ENCODE measurements at places on chromosomes 3 and 15.

GRCh38 chr3:106620646-106621045 is 751.8 kb upstream of the CBLB start:
- no peak for DNase-seq

GRCh38 chr3:124563376-124563775 is 166.9 kb upstream of the UMPS start:
- no peak for DNase-seq

DNA sequence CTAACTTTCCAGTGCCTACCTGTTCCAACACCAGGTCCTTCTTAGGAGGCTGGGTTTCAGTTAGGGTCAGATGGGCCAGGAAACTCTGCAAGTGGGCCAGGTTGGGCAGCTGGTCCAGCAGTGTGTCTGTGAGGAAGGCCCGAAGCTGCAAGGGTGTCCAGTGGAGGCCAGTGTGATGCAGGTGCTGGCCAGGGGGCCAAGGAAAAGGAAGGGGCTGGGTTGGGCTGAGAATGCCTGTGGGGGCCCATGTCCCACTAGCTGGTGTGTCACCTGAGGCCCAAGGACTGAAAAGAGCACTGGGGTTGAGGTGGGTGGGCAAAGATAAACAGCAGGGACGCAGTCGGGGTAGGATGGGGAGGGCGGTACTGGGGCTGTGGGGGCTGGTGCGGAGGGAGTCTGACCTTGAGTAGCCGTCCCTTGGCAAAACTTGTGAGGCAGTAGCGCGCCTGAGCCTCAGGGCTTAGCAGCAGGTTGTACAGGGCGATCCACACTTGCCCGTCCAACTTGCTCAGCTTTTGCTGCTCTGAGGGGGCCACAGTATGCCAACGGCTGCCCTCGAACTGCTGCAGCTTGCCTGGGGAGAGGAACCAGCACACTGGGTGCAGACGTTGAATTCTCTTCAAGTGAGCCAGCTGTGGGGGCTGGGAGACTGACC is 1.5 kb upstream of the RASSF1 start:
- no peak for DNase-seq

- DNase-seq = no peak
Measured at GRCh38 chr3:3998140-3998922, 199.1 kb downstream of the LRRN1 start.

GRCh38 chr3:197737319-197737649 is 580 bp upstream of the RUBCN start:
- no peak for DNase-seq

GRCh38 chr3:44011680-44012079 is 230.0 kb upstream of the TOPAZ1 start:
- no peak for DNase-seq

DNA sequence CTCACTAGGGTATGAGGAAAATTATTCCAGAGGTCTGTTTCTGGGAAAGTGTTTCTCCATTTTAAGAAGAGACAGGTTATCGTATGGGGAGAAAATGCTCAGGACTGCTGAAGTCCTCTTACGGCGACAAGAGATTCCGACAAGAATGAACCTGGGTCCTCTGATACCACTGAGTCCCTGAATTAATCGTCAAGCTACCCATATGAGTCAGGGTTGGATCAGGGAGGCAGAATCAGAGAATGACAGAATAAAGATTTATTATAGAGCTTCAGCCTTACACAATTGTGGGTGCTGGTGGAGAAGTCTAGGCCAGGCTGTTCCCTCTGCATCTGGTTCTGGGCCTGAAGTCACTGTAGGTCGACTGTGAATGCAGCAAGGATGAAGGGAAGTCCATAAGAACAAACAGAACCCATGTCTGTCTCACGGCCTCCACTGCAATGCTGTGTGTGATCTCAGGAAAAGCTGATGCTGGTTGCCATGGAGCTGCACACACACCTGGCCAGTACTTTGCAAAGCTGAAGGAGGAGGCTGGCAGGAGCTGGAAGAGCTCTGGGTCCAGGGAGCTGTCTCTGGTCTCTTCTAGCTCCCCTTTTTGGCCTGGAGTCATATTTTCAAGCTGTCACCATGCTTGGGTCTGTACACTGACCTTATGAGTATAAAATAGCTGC is 83.9 kb downstream of the HHLA2 start:
- no peak for DNase-seq

- DNase-seq = no peak
Measured at GRCh38 chr3:150385296-150386242, 22.5 kb upstream of the TSC22D2 start.

GRCh38 chr3:42914771-42915515 is 9.0 kb downstream of the ZNF662 start:
- no peak for DNase-seq

DNA sequence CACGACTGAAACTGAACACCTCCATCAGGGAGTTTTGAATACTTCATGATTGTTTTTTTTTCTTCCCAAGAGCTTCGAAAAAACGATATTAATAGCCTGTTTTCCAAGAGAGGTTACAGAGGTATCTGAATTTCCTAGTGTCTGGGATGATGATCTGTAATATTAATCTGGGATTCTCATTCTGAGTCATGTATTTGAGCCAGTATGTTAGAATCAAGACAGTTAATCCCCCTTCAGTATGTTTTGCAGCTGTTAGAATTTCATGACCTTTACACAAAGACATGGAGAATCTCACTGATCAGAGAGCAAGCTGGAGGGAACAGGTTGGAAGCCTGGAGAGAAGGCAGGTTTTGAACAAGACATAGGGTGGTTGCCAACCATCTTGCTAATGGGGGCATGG is 234.5 kb upstream of the GAP43 start:
- DNase-seq = no peak

GRCh38 chr3:30630238-30631030 is 24.0 kb downstream of the TGFBR2 start:
- no peak for DNase-seq

DNA sequence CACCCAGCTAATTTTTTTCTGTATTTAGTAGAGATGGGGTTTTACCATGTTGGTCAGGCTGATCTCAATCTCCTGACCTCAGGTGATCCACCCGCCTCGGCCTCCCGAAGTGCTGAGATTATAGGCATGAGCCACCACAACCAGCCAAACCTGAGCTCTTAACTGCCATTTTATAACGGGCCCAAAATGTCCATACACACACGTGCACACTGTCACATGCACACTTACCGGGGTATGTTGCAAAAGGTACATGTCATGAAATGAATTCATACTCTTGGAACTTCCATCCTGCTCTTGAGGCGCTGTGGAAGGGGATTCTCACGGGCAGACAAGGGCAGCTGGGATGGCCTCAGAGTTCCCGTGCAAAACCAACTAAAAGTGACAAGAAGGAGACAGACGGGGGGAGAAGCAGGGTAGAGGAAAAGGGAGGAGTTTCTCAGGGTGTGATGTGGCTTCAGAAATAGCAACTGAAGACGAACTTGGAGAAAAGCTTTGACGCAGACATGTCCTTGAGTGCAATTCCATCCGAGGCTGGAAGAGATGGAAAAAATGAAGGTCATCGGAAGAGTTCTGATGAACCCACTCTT is 110.9 kb downstream of the BDH1 start:
- no peak for DNase-seq

DNA sequence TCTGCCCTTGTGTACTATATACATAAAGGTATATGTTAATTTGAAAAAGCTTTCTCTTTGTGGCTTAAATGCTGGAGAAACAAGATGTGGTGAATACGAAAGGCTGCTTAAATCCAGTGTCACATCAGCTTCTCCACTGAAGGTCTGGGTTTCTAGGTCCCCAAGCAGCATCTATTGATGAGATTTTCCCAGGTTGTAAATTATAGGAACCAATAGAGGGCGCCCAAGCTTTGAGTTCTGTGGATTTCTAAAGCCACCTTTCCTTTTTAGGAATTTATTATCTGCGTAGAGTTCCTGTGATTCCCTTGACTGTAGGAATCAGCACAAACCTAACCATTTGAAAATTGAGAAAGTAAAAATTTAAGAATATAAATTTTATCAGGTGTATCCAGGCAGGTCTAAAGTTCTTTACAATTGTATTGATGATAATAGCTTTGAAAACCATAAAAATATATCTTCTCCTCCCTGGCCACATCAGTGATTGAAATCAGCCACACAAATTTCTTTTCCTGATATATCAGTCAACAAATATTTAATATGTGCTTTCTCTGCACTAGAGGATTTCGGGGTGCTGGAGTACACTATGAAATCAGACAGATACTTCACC is 88.3 kb upstream of the ADAMTSL3 start:
- DNase-seq = no peak

DNA sequence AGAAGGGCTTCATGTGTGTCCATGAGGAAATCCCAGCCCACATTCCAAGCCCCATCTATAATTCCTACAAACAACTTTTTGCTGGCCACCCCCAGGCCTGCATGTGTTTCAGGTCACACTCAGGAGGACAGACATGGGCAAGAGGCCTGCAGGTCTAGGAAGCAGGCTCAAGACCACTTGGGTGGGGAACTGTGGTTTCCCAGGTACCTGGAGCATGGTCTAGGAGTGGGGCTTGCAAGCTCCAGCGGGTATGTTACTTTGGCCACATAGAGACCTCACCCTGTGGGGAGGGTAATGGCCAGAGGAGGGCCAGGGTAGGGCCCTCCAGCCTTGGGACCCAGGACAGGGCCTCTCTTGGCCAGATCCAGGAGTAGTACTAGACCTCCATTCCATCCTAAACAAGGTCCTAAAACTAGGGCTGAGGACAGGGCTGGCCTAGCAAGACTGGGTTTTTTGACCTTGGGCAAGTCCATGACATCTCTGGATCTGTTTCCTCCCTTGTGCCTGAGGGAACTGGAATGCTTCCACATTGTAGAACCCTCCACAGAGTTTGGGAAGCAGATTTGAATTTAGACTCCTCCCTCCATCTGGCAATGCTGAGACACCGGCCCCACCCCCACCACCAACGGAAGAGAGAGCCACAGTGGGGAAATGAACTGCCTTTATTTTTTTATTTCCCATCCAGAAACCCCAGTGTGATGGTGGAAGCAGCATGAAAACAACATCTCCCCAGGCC is 22.3 kb downstream of the EAF1 start:
- DNase-seq = no peak

GRCh38 chr3:42002790-42003189 is 40.9 kb upstream of the ULK4 start:
- DNase-seq = no peak

DNA sequence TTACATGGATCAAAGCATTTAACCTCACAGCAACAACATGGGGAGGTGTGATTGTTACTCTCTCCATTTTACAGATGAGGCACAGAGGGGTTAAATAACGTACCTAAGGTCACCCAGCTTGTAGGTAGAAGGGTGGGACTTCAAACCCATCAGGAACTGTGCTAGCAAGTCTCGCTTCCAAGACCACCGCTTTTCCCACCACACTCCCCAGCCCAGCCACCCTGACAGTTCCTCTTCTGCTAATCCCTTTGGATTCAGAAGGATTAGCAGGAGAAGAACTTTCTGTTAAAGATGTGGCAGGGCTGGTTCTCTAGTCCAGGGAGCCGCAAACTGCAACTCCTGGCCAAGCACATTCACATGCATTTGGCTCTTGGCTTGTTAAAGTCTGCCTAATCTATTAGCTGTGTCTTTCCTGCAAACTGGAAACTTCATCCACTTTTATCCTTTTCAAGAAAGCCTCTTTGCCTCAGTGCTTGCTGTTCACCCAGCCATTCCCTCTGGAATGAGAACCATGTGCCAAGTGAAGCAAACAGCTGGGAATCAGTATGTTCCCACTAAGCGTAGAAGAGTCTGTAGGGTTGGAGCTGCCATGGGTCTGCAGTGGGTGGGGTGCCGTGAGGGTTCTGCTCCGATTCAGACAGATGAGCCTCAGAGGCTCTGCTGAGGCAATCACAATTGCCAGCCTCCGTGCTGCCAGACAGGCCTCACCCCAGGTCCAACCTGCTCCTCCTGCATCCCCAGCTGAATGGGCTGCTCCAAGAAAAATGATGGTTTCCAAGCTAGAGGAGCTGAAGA is 44.6 kb downstream of the POMGNT2 start:
- no peak for DNase-seq

- DNase-seq = no peak
Measured at GRCh38 chr3:126691765-126692164, 12.3 kb upstream of the CHCHD6 start.

GRCh38 chr3:121998030-121998580 is 23.9 kb downstream of the ILDR1 start:
- DNase-seq = no peak

DNA sequence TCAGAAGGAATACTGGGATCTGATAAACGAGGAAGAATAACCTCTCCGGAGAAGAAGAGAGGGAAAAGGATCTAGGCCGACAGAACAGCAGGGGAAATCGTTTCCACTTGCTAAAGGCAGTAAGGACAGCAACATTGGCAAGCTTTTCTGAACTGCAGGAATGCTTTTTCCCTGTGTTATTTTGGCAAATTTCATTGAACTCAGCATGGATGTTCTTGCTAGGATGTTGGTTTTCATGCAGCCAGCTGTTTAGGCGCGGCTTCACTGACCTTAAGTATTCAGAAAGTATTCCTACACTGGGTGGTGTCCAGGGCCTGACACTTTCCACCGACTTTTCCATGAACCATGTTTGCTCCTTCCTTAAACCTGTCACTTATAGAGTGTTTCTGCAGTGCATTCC is 489.7 kb downstream of the CNTN3 start:
- no peak for DNase-seq

DNA sequence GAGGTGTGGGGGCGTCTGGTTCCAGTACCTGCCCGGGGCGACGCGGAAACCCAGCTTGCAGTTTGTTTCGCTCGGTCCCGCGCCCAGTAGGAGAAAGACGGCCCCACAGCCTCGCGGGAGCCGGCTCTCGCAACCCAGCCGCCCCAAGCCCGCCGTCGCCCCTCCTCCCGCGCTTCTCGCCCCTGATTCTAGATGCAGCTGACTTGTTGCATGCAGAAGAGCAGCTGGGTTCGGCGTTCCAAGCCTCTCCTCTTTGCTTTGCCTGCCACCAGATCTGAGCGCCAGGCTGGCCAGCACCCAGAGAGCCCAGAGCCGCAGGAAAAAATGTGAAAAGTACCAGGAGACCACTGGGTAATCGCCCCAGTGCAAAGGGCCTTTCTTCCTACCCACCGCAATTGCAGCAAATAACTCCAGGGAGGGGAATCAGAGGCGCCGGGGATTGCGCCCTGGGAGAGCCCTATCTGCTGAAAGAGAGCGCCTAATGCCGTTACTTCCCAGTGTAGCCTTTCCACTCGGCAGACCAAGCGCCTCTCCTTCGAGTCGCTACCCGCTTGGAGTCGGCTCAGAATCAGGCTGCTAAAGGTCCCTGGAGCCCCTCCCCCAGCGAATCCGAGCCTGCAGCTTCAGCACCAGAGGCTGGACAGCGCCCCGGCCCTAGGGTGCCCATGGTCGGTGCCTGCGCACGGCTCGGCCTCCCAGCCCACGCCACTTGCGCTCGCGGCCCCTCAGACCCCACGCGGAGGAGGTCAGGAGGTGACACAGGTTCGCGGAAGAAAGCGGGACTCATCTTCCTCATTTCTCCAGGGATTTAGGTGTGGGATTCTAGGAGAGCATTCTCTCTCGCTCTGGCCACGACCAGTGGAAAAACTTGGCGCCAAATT is 15.7 kb upstream of the AEN start:
- DNase-seq = no peak

GRCh38 chr3:140733623-140734022 is 55.8 kb downstream of the TRIM42 start:
- no peak for DNase-seq

GRCh38 chr15:70319466-70319865 is 221.7 kb upstream of the TLE3 start:
- DNase-seq = no peak

- no peak for DNase-seq
Measured at GRCh38 chr3:70261283-70261682, 51.2 kb downstream of the MDFIC2 start.

GRCh38 chr3:117137065-117137464 is 427.5 kb downstream of the TUSC7 start:
- DNase-seq = no peak

- DNase-seq = no peak
Measured at GRCh38 chr15:76335307-76336253, 993 bp upstream of the ISL2 start.

GRCh38 chr15:52158084-52158765 is 33.0 kb downstream of the GNB5 start:
- DNase-seq = no peak

Data from stimulated activated CD8-positive, alpha-beta memory T cell treated with anti-CD3 and anti-CD28 coated beads, Interleukin-2, amount 100 ng/mL, for 1 hour (primary cell).